Ovary (tissue), 10 donors: ENCODE measurements at places on chromosomes 13 and 19. TPM values are rescaled to one million over a fixed set of nuclear protein-coding genes. Genes with fewer than 3 reads are reported as not detected.

DNA sequence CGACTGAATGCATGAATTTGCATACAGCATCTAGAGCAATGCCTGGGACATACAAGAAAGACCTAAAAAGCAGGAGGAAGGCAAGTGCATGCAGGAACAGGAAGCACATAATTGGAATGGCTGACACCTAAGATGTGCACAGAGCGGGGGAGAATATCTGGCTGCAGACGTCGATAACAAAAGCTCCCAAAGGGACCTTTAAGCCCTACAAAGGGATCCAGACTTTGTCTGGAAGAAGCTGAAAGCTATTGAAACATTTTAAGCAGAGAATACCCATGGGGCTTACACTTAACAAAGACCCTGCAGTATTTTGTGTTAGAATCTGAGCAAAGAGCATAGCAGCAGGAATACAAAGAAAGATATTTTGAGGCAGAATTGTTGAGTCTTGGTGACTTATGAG, 107.4 kb upstream of the CLDN10 start:
- no peaks in the 10 kb centered on the region for H3K36me3 ChIP-seq
- DNase-seq, result no peak

GRCh38 chr13:52665325-52665724, 12.7 kb downstream of the SUGT1 start:
- no peak overlapping the region for H3K4me3 ChIP-seq
- H3K27me3 ChIP-seq, result no peaks in the 10 kb centered on the region
- no peaks in the 10 kb centered on the region for H3K36me3 ChIP-seq
- DNase-seq, result no peak
- H3K4me1 ChIP-seq, result no peaks in the 10 kb centered on the region
- H3K27ac ChIP-seq, result no peak overlapping the region

DNA sequence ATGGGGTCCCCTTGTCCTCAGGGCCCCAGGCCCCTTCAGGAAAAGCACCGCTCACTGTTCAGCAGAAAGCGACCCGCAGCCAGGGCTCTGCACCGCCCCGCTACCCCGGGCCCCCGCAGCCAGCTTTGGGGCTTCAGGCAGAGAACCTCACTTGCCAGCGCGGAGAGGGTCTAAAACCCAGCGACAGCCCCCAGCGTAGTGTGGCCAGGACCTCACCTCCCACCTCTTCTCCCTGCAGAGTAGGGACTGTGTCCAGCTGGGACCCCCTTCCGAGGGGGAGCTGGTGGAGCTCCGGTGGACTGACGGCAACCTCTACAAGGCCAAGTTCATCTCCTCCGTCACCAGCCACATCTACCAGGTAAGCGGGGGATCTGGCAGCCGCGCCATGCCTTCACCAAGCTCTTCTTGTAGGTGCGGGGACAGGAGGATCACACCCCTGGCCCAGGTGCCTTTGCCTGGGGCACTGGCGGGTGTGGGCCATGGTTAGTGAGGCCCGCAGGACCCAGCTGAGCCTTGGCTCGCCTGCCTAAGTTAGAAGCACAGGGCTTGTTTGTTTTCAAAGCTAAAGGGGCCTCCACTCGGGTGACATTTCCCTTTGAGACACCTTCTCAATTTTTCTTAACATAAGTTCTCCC, 175.7 kb downstream of the KDM4B start:
- no peaks in the 10 kb centered on the region for H3K27me3 ChIP-seq
- no peak overlapping the region for H3K27ac ChIP-seq
- H3K4me3 ChIP-seq, result no peak overlapping the region
- no peaks in the 10 kb centered on the region for H3K36me3 ChIP-seq

GRCh38 chr13:99746637-99747402, 224.7 kb downstream of the ZIC5 start:
- no peak for DNase-seq
- no peaks in the 10 kb centered on the region for H3K27me3 ChIP-seq
- H3K4me1 ChIP-seq, result peaks cover 3% of the 10 kb centered on the region

DNA sequence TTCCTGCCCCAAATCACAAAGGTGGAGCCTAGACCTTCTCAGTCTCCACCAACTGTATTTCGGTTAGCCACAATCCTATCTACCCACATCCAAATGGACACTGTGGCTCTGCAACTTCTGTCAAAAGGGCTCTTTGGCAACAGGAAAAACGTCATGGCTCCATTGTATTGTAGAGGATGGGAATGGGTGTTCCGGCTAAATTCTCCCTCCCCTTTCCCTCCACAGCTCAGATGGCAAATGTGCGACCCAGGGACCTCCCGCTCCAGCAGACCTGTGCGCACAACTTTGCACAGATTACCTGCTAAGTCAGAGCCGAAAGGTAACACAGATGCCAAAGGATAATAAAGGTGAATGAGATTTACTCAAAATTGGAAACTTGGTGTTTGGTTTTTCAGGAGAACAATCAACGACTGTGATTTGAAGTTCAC, 968 bp upstream of the KL start:
- no peak for DNase-seq
- peaks cover 3% of the 10 kb centered on the region for H3K27me3 ChIP-seq
- H3K4me1 ChIP-seq, result peaks cover 4% of the 10 kb centered on the region
- no peak overlapping the region for H3K27ac ChIP-seq
- no peaks in the 10 kb centered on the region for H3K36me3 ChIP-seq

DIAPH3 gene
- total RNA-seq, result 2.6 TPM

ALG5 gene
- 22.9 TPM for total RNA-seq

ZNF729 gene
- not detected for total RNA-seq

FSD1 gene
- total RNA-seq, result not detected
